CD8-positive, alpha-beta T cell (primary cell): ENCODE measurements at places on chromosomes 13 and 19.

GRCh38 chr13:24619282-24619681 is 60.9 kb upstream of the ATP12A start:
- no peak for DNase-seq

DNA sequence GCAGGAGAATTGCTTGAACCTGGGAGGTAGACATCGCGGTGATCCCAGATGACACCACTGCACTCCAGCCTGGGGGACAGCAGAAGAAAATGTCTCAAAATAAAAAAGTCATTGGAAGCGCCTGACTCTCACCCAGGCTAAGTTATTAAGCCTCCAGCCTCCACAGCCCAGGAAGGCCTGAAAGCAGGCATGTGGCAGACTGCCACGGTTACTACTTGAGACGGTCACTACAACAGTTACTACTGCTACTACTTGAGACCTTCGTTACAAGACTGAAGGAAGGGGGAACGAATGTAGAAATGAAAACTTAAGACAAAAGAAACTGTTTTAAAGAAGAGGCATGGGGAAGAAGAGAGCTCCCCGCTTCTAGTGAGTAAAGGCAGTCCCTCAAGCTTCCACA is 9.6 kb downstream of the PRR22 start:
- DNase-seq = no peak

- peak; percentile 38 for DNase-seq
Observed at GRCh38 chr19:14414926-14415690, 4.0 kb downstream of the DDX39A start.

GRCh38 chr13:77325371-77325980 is 1.4 kb downstream of the MYCBP2 start:
- no peak for DNase-seq

DNA sequence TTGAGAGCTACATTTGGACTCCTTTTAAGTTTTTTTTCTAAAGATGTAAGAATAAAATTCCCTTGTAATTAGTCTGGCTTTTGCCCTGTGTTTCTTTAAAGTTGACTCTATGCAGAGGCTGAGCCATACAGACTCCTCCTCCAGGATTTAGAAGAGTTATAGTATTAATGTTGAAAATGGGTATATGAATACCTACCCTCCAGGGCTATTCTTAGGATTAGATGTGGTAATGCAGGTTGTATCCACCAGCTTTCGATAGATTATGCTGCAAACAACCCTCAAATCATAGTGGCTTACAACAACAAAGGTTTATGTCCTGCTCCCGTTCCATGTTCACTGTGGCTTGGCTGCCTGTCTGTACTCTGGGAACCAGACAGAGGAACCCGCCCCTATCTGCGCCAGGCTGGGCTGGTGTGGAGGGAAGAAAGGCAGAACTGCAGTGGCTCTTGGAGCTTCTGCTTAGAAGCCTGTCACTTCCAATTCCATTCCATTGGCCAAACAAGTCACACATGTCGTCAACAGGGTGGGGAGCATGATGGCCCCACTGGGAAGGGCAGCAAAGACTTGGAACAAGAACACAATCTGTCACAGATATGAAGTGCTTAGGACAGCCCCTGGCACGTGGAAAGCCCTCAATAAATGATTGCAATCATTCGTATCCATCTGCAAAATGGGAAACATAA is 290.8 kb downstream of the FOXO1 start:
- no peak for DNase-seq

DNA sequence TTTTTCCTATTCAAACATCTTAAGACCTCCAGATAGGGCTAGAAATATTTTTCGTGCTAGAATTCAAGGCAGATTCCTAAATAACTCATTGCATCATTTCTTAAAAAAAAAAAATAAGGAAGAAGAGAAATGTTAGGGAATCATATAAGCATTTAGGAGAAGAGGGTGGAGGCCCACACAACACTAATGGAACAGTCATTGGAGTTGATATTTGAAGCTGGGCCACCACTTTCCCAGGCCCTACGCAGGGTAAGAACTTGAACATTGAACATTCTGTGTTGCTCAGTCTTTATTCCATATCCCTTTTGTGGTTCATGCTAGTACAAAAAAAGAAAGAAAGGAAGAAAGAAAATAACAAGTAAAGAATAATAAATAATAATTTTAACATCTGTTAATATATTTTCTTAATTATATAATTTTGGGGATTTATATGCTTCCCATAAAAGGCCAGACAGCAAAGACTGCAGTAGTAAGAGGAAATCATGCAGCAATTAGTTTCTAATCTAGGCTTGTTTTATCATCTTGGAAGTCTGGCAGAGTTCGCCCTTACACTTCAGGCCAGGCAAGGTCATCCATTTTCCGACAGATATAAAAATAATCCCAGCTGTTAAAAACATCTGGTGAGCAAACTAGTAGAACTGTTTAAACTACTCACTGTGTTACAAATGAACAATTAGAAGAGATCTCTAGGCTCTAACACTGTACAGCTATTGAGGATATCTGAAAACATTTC is 127.7 kb downstream of the FRY start:
- no peak for DNase-seq

- DNase-seq = no peak
Observed at GRCh38 chr19:33231511-33231910, 5.9 kb upstream of the SLC7A10 start.

- no peak for DNase-seq
Observed at GRCh38 chr19:17060802-17061201, 14.4 kb downstream of the HAUS8 start.

DNA sequence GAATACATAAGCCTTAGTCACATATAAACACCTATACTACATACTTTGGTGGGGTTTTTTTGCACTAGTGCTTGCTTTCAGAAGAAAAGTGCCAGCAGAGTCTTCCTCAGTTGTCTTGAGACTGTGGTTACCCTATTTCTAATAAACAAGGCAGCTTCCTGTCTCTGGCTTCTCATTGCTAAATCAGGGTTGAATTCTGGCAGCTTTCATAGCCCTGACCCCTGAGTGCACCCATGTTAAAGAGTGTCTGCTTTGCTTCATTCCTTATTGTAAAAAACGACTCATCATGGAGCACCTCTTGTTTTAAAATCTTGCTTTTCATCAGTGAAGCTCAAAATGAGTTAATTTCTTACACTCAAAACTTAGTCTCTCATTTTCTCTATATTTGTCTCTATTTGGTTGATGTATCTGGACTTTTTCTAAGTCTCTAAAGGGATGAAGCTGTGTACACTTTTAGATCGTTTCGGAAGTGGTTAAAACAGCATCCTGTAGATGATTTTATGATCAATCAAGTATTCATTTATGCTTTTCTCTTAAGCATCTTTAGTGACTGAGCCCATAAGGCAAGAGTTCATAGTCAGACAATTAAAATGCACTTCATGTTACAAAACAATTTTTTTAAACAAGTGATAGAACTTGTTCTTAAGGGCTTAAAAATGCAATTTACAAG is 72.1 kb downstream of the KLF12 start:
- no peak for DNase-seq

DNA sequence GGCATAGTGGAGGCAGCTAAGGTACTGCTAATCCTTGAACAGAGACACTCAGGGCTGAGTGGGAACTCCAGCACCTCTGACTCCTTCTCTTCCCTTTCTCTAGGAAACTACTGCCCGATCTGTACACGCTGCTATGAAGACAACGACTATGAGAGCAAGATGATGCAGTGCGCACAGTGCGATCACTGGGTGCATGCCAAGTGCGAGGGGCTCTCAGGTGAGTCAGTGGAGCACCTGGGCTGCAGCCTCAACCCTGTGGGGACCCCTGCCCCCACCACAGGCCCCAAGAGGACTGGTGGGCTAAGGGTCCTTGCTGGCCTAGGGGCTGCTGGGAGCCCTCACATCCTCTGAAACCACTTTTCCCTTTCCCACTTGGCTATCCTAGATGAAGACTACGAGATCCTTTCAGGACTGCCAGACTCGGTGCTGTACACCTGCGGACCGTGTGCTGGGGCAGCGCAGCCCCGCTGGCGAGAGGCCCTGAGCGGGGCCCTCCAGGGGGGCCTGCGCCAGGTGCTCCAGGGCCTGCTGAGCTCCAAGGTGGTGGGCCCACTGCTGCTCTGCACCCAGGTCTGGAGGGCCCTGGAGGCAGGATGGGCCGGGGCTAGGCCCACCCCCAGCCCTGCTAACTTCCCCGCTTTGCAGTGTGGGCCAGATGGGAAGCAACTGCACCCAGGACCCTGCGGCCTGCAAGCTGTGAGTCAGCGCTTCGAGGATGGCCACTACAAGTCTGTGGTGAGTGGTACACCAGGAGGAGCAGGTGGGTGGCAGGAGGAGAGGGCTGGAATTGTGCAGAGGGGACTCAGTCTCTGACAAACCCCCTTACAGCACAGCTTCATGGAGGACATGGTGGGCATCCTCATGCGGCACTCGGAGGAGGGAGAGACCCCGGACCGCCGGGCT is 9.5 kb downstream of the KMT2B start:
- DNase-seq = peak; percentile 16

DNA sequence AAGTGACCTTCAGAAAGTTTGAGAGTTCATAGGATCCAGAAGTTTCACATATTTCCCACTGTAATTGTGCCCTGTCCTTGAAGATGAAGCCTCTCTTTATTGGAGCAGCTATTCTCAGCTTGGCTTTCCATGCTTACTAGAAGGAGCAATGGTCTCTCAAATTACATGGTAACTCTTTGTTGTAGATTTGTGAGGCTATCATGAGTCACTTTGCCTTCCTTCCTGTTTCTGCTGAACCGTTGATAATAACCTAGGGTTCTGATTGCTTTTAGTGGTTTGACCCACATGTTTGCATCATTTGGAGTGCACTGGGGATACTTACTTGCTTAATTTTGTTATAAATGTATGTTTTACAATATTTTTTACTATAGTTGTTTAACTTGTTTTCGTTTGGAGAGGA is 772.9 kb upstream of the SLITRK6 start:
- DNase-seq = no peak

- DNase-seq = no peak
Observed at GRCh38 chr13:21152251-21152899, 24.0 kb downstream of the SKA3 start.

- no peak for DNase-seq
Observed at GRCh38 chr13:101654883-101655282, 202.4 kb downstream of the ITGBL1 start.

GRCh38 chr19:5914358-5914774 is 312 bp downstream of the CAPS start:
- DNase-seq = no peak

GRCh38 chr19:40805258-40805868 is 6.4 kb downstream of the EGLN2 start:
- DNase-seq = peak; percentile 52

DNA sequence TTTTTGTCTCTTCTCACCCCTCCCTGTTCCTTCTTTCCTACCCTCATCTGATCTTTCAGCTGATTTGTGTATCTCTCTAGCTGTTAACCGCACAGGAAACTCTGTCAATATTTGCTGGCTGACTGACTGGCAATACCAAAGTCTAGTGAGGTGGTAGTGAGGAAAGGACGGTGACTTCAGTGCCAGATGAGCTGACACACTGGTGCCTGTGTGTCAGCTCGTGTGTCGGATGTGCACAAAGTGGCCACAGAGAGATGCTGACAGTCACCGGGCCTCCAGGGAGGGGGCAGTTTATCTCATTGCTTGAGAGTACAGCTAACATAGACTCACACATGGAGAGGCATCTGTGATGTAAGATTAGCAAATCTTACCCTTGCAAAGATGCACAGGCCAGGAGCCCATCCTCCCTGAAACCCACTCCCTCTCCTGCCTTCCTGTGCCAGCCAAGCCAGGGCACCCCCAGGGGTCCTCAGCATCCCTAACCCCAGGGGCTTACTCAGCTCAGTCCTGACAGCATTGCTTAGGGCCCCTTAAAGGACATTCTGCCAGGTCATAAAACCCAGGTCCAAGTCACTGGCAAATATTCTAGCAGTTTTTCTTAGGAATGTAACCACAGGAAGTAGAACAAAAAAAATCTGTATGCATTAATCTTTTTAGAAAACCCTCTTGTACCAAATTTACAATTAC is 80.2 kb downstream of the SHISA2 start:
- DNase-seq = peak; percentile 79

GRCh38 chr13:23558675-23559536 is 11.3 kb upstream of the TNFRSF19 start:
- DNase-seq = no peak

- no peak for DNase-seq
Observed at GRCh38 chr13:92265408-92265807, 867.0 kb downstream of the GPC5 start.

- no peak for DNase-seq
Observed at GRCh38 chr13:84980571-84980970, 818.6 kb downstream of the SLITRK6 start.

GRCh38 chr19:21022996-21023395 is 2.5 kb downstream of the ZNF430 start:
- peak; percentile 22 for DNase-seq

DNA sequence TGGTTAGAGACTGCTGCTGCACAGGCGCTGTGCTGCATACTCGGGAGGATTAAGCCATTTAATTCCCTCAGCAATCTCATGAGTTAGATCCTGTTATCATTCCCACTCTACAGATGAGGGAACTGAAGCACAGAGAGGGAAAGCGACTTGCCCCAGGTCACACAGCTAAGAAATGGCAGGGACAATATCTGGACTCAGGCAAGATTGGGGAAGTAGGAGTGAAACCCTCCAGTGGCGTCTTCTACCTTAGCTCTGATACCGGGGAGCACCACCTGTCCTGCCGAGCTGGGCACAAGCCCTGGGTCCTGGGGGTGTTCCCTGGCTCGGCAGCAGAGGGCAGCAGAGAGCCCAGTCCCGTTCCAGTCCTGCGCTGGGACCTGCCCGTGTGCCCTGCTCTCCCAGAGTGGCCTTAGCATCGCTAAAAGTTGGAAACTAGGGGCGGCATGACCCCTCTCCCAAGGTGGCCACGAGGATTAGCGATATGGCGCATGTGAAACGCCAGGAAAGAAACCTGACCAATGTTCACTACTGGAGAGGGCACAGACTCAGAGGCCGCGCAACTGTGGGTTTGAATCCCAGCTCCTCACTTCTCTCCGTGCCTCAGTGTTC is 20.5 kb downstream of the CYTH2 start:
- peak; percentile 84 for DNase-seq

DNA sequence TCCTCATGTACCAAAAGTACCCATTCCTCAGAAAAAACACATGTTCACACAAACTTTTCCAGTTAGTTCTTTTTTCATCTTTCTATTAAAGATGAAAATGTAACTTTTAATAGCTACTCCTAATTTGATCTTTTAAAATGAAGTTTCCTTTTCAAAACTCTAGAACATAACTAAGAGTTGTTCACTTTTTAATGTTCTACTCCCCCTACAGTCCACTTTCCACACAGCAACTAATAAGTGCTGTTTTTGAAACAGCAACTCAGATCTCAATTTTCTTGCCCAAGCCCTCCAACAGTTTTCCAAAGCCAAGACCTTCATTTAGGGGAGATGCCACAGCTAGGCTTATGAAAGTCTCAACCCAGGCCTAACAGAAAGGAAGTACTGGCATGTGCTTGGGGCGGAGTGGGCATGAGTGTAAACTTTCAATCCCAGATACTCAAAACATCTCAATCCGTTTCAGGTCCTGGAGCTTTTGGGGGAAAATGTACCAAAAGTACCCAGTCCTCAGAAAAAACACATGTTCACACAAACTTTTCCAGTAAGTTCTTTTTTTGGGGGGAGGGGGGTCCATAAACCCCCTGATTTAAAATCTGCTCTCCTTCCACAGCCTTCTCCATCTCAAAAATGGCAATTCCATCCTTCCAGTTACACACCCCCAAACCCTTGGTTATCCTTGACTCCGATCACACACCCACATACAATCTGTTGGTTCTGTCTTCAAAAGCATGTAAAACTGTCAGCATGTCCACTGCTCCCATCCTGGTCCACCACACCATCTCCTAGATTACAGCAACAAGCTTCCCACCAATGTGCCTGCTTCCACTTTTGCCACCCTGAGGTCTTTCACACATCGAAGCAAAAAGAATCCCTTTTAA is 2.0 kb downstream of the FBL start:
- DNase-seq = peak; percentile 50
